ENCODE measurements at places on chromosomes 5 and 9. TPM values are rescaled to one million over a fixed set of nuclear protein-coding genes. Genes with fewer than 3 reads are reported as not detected.

DNA sequence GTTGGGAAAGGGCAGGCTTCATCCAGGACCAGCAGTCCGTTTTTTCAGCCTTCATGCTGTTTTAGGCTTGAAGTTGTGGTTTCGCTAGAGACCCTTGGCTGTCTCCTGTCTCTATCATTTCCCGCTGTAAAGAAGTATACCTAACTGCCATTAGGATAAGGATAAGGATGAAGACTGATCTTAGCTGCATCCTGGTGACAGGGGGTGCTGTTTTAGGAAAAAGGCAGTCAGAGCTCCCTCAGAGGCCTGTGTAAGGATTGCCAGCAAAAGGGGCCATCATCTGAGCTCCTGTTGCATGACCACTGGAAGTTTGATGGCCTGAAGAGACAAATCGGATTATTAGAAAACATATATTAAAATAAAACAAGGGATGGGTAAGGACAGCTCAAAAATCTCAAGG lies 64.8 kb upstream of the FGF10 start:
- DNase-seq = no peak

DNA sequence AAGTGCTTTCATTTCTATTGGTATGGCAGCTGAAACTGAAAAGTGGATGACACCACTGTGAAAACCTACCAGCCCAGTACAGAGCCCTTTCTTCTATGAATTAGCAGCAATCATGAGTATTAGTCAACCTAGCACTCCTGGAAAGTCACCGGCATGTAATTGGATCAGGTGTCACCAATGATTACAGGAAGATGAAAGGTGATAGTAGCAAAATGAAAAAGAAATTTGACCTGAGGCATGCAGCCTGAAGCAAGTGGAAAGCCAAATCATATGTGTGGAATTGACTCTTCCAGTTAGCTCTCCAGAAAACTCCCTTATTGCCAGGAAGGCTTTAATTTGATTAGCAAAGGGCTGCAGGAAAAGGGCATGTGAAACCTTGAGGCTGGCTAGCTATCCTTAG lies 81.2 kb upstream of the NAA35 start:
- DNase-seq = no peak

- DNase-seq = peak; percentile 40
These were observed 855 bp upstream of the ARHGAP26 start for GRCh38 chr5:142769251-142769792.

The PCDHB3 gene
- 0.58 TPM for total RNA-seq

DNA sequence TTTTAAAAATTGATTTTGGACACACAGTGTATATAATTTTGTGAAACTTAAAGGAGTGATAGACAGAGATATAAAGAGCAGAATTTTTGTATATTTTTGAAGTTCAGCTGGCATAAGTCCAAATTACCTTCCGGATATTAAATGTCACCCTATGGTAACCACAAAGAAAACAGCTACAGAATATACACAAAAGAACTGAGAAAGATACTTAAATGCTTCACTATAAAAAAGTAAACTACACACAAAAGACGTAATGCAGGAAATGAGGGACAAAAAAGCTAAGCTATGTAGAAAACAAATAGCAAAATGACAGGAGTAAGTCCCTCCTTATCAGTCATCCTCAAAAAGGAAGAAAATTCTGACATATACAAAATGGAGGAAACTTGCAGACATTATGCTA lies 29.4 kb downstream of the HACD4 start:
- DNase-seq = no peak

GRCh38 chr9:127498298-127498697 lies 47.0 kb downstream of the LRSAM1 start:
- DNase-seq = no peak

DNA sequence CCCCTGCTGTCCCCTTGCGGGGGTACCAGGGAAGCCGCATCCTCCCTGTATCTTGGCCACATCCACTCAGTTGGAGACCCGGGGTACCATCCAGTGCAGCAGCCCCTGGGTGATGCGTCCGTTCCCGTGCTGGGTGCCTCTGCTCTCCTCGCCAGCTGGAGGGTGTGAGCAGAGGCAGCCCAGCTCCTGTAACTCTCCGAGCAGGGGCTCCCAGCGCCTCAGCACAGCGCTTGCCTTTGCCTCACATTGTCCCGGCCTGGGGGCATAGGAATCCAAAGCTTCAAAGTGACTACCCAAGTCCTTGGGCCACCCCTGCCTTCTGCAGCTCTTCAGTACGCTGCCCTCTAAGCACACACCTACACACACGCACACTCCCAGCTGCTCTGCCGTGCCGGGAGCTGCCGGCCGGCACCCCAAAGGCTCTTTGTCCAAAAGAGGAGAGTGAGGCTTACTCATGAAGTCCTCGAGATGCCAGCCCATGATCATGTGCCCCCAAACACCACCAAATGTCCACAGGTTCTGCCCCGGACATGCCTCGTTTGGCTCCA lies 733 bp downstream of the ANGPTL2 start:
- no peak for DNase-seq

- DNase-seq = no peak
These were observed 552.8 kb downstream of the SEMA5A start for GRCh38 chr5:8993031-8993430.

GRCh38 chr5:181236471-181236870 lies 7.2 kb downstream of the RACK1 start:
- DNase-seq = no peak

DNA sequence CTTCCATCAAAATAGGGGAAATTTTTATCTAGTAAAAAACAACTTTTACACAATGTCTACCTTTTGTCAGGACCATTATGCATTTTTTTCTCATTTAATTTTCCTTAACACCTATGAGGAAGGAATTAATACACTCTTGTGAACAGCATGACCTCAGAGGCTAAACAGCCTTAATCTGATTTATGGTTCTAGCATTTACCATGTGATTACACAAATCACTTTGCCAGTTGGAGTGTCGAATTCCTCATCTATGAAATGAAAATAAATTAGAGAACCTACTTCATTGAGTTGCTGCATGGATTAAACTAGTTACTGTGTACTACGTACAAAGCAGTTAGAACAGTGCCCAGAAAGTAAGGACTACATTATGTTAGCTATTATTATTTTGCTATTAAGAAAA lies 187.7 kb upstream of the MPDZ start:
- DNase-seq = no peak

DNA sequence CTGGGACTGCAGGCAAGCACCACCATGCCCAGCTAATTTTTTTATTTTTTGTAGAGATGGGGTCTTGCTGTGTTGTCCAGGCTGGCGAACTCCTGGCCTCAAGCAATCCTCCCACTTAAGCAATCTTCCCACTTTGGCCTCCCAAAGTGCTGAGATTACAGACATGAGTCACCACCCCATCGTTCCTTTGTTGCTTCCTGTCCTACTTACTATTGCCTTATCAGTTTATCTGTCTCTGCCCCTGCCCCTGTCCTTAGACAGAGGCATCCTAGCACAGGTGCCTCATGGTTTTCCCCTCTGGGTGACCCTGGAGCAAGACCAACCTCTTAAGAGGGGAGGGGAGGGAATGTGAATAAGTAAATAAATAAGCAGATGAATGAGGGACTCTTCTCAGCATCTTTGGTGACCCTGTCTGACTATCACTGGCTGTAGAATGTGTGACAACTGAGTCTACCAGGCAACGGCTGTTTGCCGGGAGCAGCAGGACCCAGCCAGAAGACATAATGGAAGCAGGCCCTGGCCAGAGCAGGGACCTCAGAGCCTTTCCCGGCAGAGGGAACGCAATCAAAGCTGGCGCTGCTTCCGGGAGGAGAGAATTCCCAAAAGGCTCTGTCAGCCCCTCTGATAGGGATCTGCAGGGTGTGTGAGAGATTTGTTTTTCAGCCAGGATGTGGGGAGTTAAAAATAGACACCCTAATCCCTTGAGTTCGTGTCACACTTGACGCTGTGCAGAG lies 43.8 kb upstream of the DAB2IP start:
- DNase-seq = no peak

The TPPP gene
- total RNA-seq = 18.1 TPM

DNA sequence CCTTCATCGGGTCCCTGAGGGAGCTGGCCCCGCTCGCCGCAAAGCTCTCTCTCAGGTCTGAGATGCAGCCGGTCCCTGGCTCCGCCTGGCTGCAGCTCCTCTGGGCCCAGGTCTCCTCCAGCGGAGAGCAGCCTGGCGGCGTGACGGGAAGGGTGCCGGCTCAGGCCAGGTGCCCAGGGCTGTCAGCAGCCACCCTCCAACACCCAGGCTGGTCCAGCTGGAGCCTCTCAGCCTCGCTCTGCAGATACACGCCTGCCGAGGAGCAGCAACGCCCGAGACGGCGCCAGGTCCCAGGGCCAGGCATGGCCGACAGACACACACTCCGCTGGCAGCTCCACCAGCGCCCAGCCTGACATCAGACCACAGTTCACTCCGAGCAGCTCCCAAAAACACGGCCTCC lies 25.6 kb downstream of the FAM163B start:
- no peak for DNase-seq

The GDNF gene
- total RNA-seq = 0.94 TPM

- DNase-seq = no peak
These were observed 95.0 kb upstream of the SLC25A48 start for GRCh38 chr5:135739383-135739981.

The UNC13B gene
- 68.2 TPM for total RNA-seq

DNA sequence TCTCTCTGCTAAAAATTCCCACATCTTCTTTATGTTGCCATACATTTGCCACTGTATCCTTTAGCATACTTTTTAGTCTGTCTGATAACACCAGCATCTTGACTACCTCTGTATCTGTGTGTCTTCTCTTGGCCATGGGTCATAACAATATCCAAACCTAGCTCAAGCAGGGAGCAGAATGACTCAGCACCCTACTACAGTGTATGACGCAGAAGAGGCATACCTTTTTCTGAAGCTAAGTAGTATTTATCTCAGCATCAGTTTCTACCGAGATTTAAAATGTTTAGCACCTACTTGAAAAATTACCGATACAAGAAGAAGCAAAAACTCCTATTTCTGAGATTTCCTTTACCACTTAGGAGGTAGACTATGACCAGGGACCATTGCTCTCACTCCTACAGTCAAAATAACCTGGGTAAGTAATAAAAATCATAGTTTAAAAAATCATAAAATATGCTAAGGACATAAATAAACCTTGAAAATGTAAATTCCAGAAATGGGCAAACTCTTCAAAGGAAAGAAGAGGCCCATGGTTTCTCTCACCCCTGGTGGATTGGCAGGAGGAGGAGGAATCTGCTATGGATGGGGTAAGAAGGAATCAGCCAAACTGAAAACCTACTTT lies 286.5 kb downstream of the MAST4 start:
- DNase-seq = no peak

The GDF9 gene
- total RNA-seq = 0.41 TPM

The LCN15 gene
- total RNA-seq = 17.2 TPM

DNA sequence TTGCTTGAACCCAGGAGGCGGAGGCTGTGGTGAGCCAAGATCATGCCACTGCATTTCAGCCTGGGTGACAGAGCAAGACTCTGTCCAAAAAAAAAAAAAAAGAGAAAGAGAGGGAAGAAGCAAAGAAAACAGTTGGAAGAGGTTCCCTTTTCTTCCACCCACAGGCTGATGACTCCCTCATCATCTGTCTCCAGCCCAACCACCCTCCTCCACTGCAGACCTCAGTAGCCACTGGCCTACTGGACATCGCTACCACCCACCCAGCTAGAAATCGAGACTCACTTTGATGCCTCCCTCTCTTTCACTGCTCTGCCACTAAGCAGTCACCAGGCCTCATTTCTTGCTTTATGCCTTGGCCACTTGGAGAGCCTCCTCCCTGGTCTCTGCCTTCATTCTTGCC lies 71.2 kb downstream of the NIPSNAP3B start:
- DNase-seq = no peak

- no peak for DNase-seq
These were observed 2.3 kb downstream of the GRHPR start for GRCh38 chr9:37424686-37425297.

The LECT2 gene
- not detected for total RNA-seq

GRCh38 chr5:67020096-67020615 lies 176.4 kb downstream of the CD180 start:
- no peak for DNase-seq

GRCh38 chr9:84499969-84500582 lies 159.5 kb upstream of the SLC28A3 start:
- DNase-seq = no peak

GRCh38 chr5:123776761-123777160 lies 264.8 kb downstream of the CSNK1G3 start:
- DNase-seq = no peak

The PCAT7 gene
- 1.2 TPM for total RNA-seq

The PCDHB8 gene
- 0.12 TPM for total RNA-seq

GRCh38 chr5:165783024-165783423 lies 2277.6 kb downstream of the MAT2B start:
- no peak for DNase-seq

GRCh38 chr5:122844136-122844909 lies 1.1 kb upstream of the SNX24 start:
- peak; percentile 51 for DNase-seq

The ANKRD18A gene
- 15.9 TPM for total RNA-seq

The CDX1 gene
- 306 TPM for total RNA-seq

The FGF1 gene
- total RNA-seq = 3.5 TPM

GRCh38 chr5:178328826-178329730 lies 96.5 kb upstream of the PHYKPL start:
- no peak for DNase-seq

The NAA35 gene
- 37.4 TPM for total RNA-seq

The ROR2 gene
- total RNA-seq = 6.5 TPM

The NEURL1B gene
- 65.7 TPM for total RNA-seq

The SLC24A2 gene
- total RNA-seq = 0.63 TPM

GRCh38 chr5:157271740-157272271 lies 5.9 kb downstream of the CYFIP2 start:
- peak; percentile 55 for DNase-seq

DNA sequence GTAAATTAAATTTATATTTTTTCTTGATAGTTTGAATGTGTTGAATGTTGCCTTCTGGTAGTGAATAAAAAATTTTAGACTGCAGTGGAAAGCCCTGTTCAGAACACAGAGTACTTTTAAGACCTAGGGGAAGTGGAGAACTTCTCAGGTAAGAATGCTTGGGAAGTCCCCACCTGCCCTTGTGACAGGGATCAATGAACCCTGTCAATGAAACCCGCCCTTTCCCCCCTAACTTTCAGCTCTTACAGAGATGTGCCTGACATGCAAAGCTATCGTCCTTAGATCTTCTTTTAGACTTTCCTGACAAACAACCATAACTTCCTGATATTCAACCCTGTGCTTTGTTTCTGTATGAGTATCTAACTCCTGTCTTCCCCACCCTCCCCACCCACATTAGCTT lies 562.7 kb downstream of the TLE4 start:
- DNase-seq = no peak

The RRAGA gene
- total RNA-seq = 59.4 TPM

GRCh38 chr5:88686726-88687125 lies 196.3 kb downstream of the MEF2C start:
- no peak for DNase-seq

- DNase-seq = no peak
These were observed 16.7 kb downstream of the PIK3R1 start for GRCh38 chr5:68232277-68232676.

The NR2F1-AS1 gene
- total RNA-seq = 2.2 TPM

The PCDHB11 gene
- total RNA-seq = 0.55 TPM

DNA sequence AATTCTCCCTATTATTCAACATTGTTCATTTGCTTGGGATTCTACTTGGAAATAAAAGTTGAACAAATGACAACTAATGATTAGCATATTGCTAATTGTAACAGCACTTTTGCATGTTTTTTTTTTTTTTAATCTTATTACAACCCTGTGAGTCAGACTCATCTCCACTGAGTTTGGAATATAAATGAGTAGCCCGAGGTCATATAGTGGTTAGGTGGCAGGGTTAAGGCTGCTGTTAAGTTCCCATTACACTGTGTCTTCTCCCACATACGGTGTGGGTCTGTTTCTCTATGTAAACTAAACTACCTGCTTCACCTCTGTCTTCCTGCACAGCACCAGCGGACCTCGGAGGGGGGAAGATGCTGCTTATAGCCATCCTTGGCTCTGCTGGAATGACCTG lies 92.4 kb downstream of the EQTN start:
- no peak for DNase-seq
